ENCODE measurements at places on chromosomes 5 and 9.

DNA sequence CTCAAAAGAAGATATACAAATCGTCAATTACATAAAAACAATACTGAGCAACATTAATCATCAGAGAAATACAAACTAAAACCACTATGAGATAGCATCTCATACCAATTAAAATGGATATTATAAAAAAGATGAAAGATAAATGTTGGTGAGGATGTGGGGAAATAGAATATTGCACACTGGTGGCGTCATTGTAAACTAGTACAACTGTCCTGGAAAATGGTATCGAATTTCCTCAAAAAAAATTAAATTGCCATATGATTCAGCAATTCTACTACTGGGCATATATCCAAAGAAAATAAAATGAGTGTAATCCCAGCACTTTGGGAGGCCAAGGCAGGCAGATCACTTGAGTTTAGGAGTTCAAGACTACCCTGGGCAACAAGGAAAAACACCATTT lies 326.0 kb upstream of the FTMT start:
- no peak for DNase-seq

- DNase-seq = no peak
Measured at GRCh38 chr9:109401990-109402318, 81.1 kb upstream of the EPB41L4B start.

DNA sequence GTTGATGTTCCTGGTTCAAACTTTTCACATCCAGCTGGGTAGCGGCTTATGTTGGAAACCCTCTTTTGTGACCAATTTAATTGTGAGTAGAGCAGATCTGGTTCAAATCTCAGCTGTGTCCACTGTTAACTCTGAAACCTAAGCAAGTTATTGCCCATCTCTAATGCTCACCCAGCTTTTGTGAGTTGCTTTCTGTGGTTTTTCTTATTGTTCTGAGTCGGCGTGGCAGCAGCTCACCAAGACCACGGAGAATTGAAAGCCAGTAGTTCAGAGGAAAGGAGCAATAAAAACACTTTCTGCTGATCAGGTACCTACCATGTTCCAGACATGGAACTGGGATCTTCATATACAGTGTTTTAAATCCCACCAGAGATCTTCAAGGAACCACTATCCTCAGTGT lies 114.4 kb downstream of the DOCK2 start:
- no peak for DNase-seq

DNA sequence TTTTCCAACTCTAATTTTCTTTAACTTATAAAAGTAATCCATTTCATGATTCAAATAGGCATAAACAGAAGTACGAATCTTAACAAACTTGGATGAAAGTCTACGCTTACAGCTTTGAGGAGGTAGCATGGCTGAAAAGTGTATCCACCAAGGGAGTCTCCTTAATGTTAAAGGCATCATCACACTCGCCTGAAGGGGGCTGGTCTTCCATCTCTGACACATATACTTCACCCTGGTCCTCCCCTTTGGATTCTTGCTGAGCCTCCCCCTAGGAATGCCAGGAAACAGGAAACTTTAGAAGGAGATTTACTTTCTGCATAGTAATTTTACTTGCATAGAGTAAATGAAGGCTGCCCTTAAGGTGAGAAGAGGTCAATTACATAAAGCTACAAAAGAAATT lies 10.3 kb upstream of the NME5 start:
- DNase-seq = no peak

- no peak for DNase-seq
Measured at GRCh38 chr9:19754921-19755320, 33.9 kb downstream of the SLC24A2 start.

DNA sequence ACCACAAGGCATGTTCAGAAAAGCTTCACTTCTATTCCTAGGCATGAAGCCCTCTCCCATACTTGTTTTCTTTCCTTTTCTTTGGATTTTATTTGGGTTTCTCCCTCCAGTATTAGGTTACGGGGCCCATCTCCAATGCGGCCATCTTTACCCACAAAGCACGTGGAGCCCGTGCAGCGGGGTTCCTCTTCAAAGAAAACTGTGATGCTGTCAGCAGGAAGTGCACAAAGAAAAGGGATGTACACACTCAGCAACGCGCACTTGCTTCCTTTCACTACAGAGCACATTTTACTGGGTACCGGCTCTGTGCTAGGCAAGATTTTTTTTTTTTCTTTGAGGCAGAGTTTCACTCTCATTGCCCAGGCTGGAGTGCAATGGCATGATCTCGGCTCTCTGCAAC lies 106.6 kb downstream of the COL23A1 start:
- peak; percentile 59 for DNase-seq
